ENCODE measurements at places on chromosomes 11 and 22. TPM values are rescaled to one million over a fixed set of nuclear protein-coding genes. Genes with fewer than 3 reads are reported as not detected.

DNA sequence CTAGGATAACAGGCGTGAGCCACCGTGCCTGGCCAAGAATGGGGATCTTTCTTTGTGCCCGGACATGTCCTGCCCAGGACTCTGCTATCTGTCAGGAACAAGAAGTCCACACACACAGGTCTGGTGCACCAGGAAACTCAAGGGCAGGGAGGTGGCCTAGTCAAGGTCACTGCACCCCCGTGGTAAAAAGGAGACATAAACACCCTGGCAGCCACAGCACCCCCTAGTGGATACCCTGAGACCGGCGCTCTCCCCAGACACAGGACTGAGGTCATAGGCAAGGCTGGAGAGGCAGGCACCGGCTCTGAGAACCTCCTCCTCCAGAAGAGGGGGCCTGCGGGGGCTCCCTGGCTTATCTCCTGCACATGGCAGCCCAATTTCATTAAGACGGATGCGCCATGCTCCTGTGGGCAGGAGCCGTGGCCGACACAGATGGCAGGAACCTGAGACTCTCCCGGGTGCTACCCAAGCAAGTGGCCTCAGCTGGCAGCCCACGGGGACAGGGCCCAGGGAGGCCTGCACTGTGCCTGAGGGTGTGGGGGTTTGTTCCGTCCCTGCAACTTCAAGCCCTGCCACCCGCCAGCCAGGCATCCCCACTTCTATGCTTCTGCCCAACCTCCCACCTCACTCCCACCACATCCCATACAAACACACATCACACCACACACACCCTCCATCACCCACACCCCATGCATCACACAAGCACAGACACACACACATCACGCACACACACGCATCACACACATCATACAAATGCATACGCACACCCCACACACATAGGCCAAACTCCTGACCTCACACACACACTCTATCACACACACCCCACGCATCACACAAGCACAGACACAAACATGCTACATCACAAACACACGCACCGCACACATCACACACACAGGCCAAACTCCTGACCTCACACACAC lies 19.6 kb downstream of the MACROD1 start:
- no peak for DNase-seq

DNA sequence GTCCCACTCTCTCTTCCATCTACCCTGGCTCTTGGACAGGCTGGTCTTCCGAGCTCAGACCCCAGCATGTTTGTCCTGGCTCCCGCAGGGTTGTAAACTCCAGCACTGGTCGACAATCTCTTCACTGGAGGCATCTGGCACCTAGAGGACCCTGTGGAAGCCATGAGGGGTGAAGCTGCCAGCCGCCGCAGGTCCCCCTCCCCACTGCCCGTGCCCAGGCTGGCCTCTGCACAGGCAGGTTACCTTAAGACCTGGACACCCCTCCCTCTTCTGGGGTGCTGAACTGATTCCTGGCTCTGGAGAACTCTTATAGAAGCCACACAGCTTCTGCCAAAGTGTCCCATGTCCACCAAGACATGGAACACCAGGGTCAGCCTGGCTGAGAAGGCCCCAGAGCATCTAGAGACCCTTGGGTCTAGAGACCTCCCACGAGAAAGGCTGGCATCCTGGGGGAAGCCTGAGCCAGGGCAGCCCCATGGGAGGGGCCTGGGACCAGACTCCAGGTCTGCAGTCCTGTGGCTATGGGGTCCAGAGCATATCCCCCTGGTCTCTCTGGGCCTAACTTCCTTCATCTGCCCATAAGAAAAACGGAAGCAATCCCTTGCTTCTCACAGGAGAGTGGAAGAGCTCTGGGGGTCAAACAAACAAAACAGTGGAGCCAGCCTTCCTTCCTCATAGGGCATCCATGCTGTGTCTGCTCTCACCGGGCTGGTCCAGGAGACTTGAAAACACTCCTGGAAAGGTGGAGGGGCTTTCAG lies 30.6 kb downstream of the LMO1 start:
- no peak for DNase-seq

GRCh38 chr11:41532413-41532812 lies 73.0 kb upstream of the LRRC4C start:
- no peak for DNase-seq

- DNase-seq = no peak
These were observed 31.7 kb downstream of the LIF start for GRCh38 chr22:30214703-30215407.

PAFAH1B2 gene
- 95.4 TPM for total RNA-seq
